ENCODE measurements at places on chromosomes 11 and 22.

DNA sequence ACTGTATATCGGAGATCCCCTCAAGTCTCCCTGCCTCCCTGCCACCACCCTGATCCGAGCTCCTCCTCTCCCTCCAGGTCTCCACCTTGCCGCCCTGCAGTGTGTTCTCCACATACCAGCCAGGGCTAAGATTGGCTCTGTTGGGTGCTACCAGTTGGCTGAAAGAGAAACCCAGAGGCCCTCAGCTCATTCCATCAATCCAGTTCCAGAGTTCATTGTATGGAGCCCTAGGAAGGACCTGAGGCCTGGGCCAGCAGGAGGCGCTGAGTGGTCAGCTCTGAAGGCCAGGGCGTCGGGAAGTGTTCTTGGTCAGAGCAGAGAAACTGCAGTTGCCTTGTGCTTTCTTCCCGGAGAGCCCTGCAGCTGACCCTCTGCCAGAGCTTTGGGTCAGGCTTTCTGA lies 2.2 kb upstream of the TOP3B start:
- no peak for DNase-seq

DNA sequence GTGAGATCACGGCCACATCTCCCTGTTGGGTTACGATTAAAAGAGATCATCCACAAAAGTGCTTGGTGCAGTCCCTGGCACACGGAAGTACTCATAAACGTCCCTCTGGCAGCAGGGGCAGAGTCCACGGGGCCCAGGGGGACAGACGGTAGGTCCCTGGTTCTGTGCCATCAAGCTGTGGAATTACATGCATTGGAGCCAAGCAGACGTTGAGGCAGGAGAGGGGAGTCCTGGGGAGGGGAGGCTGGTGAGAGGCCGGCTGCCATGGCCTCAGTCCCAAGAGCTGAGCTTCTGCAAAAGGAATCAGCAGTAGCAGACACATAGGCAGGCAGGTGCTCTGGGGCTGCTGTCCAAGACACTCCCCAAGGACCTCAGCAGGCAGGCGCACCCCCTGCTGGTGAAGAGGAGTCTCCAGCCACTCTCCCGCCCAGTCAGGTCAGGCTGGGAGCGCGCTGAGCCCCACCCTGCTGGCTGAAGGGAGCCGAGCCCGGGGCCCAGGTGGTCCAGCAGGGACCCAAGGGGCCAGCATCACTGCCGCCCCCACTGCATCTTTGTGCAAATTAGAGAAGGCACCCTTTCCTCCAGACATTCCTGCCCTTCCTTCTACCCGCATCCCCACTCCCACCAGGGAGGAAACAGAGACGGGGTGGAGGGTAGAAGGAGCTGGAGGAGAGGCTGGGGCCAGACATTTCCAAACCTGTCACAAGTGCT lies 7.6 kb upstream of the KCTD17 start:
- no peak for DNase-seq

DNA sequence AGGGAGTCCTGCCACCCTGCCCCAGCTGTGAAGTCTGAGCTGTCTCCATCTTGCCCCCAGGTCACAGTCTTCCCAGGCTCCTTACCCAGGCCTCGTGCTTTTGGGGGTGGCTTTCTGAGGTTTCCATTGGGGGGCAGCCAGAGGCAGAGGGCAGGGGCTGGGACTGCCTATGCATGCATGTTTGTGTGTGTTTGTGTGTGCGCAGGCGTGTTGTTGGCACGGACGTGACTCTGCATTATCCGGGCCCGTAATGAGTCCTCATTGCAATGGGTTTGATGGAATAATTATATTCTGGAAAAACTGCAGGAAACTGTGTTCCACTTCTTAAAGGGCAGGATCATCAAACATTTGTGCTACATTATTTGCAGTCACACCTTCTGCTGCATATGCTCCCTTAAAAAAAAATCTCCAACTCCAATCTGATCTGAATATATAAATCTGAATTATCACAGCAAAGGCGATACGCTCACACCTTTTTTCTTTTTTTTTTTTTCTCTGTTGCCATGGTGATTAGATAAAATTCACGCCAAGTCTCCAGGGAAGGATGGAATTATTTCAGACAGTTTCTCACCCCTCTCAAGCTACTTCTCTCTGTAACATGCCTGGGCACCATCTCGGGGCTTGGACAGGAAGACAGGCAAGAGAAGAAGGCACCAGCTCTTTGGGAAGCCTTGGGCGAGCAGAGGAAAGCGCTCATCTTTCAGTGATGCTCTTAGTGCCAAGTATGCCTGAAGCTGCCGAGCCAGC lies 45.9 kb downstream of the DSCAML1 start:
- no peak for DNase-seq

- DNase-seq, result peak; percentile 70
Measured at GRCh38 chr11:66126808-66127555, 56.9 kb downstream of the PACS1 start.

- no peak for DNase-seq
Measured at GRCh38 chr11:32562839-32563599, 20.6 kb upstream of the EIF3M start.

DNA sequence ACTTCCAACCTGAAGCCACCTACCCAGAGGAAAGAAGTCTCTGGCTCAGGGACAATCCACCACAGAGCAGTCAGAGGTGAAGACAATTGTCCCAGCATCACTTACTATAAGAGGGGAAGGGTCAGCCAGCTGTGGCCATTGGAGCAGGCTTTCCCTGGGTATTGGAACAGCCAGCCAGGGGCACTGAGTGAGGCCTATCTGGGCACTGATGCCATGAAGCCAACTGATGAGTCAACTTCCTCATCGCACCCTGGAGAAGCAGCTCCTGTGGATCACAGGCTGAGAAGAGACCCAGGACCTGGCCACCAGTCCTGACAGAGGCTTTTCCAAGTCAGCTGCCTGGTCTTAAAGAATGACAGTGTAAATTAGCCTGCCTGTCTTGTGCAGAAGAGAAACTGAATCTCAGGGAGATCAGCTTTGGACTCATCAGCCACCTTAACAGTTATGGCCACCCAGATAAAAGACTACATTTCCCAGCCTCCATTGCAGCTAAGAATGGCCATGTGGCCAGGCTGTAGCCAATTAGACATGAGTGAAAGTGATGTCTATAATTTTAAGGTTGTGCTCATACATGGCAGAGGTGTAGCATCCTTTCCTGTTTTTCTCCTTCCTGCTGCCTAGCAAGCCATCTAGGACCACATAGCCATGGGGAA lies 19.0 kb downstream of the CHST1 start:
- DNase-seq, result no peak

- DNase-seq, result no peak
Measured at GRCh38 chr11:129731316-129731715, 84.3 kb upstream of the TMEM45B start.

- DNase-seq, result no peak
Measured at GRCh38 chr11:134233729-134234179, 9.3 kb downstream of the VPS26B start.

DNA sequence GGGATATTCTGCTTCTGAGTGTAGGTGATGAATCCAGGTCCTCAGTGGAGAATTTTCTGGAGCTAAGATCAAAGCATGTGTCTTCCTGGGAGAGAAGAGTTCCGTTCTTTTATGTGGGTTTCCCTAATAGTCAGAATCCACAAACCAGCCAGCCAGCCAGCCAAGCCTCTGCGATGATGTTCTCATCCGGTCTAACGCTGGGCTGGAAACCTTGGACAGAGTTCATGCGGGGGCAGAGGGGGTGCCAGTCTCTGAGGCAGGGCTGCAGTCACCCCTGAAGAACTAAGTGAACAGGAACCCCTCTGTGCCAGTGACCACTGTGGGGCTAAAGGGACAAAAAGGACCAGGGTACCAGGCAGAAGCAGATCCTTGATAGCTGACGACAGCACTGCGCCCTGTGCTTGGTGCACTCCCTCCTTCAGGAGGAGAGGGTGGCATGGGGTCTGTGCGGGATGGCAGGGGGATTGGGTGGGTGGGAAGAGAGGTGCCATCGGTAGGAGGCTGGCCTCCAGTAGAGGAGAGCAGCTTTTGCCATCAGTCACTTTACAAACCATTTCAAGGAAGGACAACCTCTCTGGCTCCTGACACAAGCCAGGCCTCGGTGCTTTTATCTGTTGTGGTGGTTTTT lies 27.1 kb downstream of the ADAMTS15 start:
- no peak for DNase-seq

- DNase-seq, result no peak
Measured at GRCh38 chr22:50243685-50244419, 971 bp downstream of the TUBGCP6 start.

DNA sequence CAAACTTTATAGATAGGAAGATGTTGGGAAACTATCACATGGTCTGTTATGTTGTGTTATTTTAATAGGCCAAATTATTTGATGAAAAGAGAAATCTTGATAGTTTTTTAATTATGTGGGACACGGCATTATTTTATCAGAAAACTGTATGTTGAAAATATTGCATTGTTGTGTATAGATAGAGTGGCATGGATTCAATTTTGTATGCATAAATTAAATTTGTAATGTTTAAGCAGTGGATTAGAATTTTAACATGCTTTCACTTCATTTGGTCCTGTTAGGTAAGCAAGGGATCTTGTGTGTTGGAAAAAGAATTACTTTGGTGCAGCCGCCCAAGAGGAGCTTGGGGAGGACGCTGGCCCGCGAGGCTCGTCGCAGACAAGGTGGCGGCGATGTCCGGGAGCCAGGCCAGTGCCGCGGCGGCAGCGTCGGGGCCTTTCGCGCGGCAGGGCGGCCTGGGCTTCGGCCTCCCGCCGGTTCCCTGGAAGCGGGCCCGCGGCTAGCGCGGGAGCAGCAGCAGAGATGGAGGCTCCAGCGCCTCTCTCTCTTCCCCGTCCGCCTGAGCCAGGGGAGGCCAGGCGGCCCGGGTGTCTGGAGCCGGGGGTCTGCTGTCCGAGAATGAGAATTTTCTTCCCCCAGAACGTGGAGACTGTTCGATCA lies 82.7 kb downstream of the GGT1 start:
- no peak for DNase-seq

DNA sequence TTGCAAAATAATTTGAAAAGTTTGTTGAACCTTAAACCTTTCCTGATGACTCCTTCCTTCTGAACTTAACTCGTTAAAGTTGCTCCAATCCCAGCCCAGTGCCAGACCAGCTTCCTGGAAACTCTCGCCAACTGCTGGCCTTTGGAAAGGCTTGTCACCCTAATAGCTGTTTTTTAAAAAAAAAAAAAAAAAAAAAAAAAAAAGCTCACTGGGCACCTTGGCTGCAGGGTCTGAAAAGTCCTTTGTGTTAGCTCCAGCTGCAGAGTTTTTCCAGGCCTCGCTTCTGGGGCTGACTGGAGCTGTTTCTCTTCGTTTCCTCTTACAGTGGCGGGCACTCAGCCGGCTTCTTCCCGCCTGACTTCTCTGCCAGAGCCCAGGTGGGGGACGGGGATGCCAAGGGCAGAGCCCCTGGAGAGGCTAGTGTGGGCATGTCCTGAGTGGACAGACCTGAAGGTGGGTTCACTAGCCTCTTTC lies 25.1 kb downstream of the KCNQ1OT1 start:
- DNase-seq, result no peak

DNA sequence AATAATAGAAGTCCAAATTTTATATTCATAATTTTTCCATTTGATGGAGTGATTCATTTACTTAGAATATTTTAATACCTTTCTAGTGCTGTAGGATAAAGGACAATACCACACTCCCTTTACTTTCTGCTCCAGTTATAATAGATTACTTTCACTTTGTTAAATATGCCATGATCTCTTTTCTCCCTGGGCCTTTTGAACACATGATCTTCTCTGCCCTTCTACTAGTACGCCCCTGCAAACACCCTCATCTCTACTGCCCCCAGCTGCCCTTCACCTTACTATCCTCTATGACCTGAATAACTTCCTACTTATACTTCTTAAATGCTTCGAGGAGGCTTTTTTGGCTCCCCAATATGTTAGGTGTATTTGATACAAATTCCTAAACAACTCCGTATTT lies 177.3 kb downstream of the GUCY1A2 start:
- no peak for DNase-seq

- no peak for DNase-seq
Measured at GRCh38 chr11:63598556-63598955, 15.7 kb downstream of the PLAAT3 start.

DNA sequence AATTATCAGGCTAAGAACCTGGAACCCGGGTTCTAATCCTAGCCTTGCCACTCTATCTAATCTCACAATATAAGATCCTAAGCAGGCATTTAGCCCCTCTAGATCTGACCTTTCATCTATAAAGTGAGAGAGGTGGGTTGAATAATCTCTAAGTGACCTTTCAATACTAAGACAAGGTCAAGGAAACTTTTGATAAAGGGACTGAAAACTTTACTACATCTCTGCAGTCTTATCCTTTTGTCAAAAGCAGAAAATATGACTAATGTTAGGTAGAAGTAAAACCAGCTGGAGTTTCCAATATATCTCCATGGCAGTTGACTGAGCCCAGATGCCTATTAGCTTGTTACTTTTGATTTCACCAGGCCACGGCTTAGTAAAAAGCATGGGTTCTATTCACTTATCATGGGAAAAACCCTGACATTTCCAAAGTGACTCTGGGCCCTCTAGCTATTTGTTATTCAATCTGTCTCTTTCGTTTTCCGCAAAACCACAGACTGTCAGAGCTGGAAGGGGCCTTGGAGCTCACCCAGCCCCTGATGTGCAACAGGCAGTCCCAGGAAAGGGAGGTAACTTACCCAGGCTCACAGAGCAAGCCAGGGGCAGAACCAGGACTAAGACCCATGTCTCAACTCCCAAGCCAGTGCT lies 75.8 kb downstream of the RAB30 start:
- DNase-seq, result no peak

DNA sequence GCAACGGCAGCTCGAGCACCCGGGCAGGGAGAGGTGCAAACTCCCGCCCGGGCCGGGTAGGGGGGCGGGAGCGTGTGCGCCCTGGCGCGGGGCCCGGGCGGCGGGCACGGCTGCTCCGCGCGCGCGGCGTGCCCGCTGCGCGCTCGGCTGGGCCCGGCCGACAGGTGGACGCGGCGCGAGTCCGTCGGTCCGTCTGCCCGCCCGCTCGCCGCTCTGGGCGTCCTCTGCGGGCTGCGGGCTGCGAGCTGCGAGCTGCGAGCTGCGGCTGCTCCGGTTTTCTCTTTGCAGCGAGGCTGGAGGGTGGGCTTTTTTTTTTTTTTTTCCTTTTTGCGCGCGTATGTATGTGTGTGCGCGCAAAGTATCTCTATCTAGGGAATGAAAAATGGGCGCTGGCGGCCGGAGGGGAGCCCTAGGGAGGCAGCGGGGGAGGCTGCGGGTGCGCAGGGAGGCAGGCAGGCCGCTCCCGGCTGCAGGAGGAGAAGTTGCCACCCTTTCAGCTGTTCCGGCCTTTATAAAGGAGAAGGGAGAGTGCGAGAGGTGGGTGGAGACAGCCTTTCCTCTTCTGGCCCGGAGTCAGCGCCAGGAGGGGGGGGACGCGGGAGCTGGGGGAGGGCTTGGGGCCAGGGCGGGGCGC lies at the start of gene PDGFB:
PDGFB (minus strand) TSS at position 487 of the 634 bp plus-strand sequence. CDS start 1,019 bp downstream, outside the sequence.
- no peak for DNase-seq

GRCh38 chr11:32374261-32374711 lies 61.1 kb downstream of the WT1 start:
- no peak for DNase-seq

- DNase-seq, result no peak
Measured at GRCh38 chr11:46845440-46845739, 690 bp downstream of the CKAP5 start.

DNA sequence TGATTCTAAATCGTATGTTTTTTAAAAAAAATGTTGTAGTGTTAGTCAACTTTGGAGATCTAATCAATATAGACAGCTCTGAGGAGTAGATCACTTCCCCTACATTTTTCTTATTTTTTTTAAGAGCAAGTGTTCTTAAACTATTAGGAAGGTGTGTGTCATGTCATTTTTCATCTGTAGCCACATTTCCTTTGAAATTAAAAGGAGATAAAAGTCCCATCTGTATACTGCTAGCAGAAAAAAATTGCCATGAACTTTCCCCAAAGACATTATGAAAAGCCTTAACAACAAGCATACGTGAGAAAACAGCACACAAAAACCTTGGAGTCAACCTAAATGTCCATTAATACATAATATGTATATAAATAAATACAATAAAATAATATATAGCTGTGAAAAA lies 286.6 kb downstream of the ETS1 start:
- no peak for DNase-seq
